ENCODE measurements at places on chromosomes 1 and 21.

GRCh38 chr1:20187103-20187812 is 940 bp upstream of the PLA2G2C start:
- DNase-seq, result no peak

DNA sequence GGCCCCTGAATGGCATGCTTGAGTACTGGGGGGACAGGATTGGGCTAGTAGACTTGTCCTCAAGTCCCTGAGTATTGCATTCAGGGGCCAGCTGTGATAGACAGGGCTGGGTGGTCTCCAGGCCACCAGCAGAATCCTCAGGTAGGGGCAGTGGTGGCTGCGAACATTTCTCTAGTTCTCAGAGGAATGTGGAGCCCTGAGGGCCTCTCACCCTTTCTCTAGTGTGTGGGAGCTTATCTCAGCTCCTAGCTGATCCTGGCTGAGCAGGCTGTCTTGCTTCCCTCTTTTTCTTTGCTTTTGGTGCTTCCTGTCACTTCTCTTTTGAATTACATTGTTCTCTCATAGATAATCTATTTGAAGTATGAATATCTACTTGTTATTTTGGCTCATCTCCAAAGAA is 30.0 kb upstream of the PM20D1 start:
- DNase-seq, result no peak

DNA sequence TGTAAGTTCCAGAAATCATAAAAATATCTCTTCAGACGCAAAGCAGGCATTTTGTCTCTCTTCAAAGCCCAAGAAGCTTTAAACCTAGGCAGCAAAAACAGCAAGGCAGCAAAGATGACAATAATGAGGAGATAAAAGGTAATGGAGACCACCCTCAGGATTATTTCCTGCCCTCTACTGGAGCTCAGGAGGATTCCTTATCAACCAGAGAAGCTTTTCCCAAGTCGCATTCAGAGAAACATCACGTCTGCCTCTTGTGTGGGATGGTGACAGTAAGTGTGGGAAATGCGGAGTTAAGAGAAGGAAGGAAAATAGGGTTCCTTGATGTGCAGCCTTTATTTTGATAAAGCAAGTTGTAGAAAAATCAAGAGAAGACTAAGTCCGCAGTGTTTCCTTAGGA is 365.8 kb downstream of the RGS7 start:
- no peak for DNase-seq

DNA sequence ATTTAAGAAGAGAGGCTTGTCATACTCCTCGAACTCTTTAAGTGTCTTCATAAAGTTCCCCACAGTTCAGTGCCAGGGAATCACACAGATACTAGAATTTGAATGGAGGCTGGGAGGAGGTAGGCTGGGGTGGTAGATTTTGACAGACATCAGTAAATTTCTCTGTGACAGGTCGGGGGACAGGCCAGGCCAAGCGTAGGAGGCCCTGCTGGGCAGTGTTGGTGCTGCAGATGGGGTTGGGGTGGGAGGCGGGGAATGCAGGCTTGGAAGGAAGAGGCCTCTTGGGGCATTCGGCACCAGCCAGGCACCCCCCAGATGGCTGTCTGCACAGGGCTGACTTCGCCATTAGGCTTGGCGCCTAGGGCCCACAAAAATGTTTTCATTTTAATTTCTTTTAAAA is 84.0 kb downstream of the MAN1C1 start:
- DNase-seq, result no peak

GRCh38 chr1:150237746-150238145 is 1.8 kb upstream of the ANP32E start:
- no peak for DNase-seq

All from stimulated activated CD8-positive, alpha-beta memory T cell treated with anti-CD3 and anti-CD28 coated beads, Interleukin-7, amount 100 ng/mL, for 1 hour (primary cell).